ENCODE measurements at places on chromosomes 2 and 18.

DNA sequence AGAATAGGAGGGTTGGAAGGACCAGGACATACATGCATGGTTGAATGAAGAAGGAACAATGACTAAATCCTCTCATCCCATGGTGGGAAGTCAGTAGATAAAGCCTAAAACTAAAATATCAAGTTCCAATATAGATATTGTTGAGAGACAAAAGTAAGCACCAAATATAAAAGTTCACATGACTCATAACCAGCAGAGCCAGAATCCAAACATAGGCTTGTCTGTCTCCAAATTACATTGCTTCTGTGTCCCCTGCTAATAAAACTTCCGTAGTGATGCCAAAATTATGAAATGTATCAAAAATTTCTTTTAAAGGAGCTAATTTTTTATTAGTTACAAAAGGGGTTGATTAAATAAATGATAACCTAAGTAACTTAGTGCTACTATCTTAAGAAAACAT lies 19.7 kb downstream of the CHST9 start:
- no peak for DNase-seq

DNA sequence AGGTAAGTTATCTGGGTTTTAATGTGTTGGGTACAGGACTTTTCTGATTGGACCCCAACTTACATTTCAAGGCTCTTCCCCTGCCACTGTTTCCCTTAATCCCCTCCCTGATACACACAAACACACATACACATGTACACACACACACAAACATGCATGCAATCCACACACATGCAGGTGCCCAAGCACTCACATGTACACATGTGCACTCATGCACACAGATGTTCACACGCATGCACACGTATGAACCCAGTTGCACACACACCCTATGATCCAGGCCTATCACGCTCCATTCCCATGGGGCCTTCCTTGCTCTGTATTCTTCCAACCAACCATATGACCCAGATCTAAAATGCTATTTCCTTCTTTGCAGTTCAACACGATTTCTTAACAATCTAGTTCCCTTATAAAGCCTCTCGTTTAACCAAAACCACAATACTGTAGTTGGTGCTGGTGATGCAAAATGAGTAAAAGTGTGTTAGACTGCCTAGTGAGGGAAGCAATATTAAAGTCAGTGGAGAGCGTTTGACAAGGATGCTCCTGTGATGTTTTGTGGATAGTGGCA lies 11.1 kb downstream of the SERPINB8 start:
- no peak for DNase-seq

DNA sequence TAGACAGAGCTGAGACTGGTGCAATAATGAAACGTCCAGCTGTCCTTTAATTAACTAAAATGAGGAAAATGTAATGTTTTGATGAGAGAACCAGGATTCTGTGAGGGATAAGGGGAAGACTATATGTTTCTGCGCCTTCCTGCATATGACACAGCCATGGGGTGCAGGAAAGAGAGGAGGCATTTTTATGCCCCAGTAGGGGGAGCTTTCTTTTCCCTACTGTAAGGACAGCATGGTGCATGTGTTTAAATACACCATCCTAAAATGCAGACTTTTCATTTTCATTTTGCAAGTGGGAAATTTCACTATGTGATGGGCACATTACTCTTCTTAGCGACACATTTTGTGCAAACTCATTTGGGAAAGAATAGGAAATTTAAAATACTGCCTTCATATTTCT lies 446.1 kb downstream of the ARHGAP15 start:
- DNase-seq = no peak

- DNase-seq = no peak
Measured at GRCh38 chr18:51321696-51322095, 124.2 kb upstream of the MEX3C start.

GRCh38 chr18:27709344-27709743 lies 467.6 kb downstream of the CDH2 start:
- DNase-seq = no peak

DNA sequence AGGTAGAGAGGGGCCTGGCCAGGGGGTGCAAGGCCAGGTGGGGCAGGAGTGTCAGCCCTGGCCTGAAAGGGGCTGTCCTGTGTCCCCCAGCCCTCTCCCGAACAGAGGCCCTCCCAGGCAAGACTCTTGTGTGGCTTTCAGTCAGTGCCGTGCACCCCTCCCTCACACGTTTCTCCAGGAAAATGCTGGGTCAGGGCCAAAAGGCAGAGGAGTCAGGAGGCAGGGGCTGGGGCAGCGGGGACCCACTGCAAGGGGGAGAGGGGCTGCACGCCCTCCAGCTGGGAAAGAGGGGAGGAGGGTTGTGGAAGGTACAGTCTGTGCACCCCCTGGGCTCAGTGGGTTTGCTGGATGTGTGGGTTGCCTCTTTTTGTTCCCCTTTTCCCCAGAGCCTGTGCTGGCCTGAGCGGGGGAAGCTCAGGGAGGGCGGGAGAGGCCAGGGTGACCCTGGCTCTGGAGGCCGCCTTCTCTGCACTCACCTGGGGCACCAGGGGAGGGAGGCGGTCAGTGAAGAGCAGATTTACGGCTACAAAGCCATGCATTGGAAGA lies 4.1 kb downstream of the KCNF1 start:
- no peak for DNase-seq

- no peak for DNase-seq
Measured at GRCh38 chr18:52376104-52376503, 36.1 kb downstream of the DCC start.

GRCh38 chr2:179096090-179096489 lies 46.2 kb upstream of the CCDC141 start:
- DNase-seq = no peak

DNA sequence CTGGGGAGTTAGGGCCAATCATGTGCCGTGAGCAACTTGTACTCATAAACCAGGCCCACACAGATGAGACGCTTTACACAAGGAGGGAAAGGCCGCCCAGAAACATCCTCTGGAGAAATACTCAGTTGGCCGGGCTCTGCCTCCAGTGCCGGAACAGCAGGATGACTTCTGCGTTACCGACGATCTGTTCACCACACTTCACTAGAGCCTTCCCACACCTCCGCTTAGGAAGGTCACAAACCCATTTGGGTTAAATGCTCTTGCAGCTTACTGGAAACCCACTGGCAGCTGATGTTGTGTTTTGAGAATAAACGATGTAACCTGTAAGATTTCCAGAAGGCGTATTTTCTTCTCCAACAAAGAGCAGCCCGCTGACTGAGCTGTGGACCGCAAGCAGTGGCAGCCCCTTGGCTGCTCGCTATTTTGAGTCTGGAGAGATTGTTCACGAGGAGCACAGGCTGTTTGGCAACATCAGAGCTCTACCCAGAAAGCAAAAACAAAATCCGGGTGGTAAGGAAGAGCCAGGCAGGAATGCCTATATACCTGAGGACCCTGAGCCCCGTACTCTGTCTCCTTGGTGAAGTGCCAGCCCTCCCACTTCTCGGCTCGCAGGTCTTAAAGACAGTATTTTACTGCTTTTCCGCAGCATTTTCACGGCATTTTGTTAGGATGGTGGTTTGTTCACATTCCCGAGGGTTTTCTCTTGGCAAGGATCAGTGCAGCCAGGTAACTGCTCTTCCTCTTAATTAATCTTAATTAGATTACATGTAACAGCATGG lies 44.0 kb downstream of the COLEC12 start:
- peak; percentile 97 for DNase-seq

- peak; percentile 83 for DNase-seq
Measured at GRCh38 chr2:104872866-104873688, 19.2 kb downstream of the POU3F3 start.

DNA sequence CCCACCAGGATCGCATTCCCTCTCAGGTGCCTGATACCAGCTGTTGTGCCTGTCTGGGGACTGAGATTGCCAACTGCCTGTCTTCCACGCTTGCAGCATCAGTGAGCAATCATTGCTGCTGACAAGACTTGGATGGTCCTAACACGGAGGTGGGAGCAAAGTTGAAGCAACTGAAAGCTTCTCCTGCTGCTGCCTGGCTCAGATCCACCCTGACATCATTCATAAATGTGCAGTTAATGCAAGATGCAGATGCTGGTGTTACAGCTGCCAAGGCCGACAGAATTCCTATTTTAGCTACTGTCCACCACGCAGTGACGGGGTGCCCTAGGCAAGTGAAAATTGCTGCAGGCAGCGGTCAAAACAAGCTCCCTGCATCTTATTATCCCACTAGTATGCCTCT lies 131.4 kb downstream of the VWC2L start:
- DNase-seq = peak; percentile 84

GRCh38 chr2:204008352-204008751 lies 71.8 kb downstream of the ICOS start:
- DNase-seq = no peak

DNA sequence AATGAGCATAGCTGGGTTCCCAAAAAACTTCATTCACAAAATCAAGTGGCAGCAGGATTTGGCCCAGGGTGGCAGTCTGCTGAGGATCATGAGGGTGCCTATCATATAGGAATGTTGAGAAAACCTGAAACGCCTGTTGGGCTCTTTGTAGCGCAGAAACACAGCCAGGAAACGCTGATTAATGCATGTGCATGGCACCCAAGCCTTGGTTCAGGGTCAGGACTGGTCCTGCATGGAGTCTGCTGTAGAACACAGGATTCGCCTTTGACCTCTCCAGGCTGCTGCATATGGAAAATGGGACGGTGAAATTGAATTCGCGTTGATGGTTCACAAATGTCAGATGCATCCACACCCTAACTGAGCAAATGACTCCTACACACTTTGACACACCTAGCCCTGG lies 227.9 kb upstream of the COPS8 start:
- DNase-seq = no peak

GRCh38 chr2:236552581-236553363 lies 16.9 kb upstream of the ACKR3 start:
- peak; percentile 62 for DNase-seq

DNA sequence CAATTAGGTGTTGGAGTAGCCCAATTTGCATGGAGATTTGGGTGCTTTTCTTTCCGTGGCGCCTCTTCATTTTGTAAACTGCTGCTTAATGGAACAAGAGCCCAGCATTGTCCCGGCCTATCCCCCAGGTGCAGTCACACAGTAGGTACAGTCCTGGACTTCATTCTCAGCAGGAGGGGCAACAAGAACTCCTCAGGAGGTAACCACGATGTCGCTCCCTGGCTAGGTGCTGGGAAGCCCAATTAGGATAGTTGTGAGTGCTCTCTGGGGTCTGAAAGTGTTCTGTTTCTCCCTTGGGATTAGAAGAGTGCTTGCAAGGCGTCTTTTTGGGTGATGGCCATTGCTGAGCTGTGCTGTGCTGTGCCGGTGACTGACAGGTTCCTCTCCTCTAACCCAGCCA lies 53.8 kb downstream of the CABLES1 start:
- DNase-seq = no peak

DNA sequence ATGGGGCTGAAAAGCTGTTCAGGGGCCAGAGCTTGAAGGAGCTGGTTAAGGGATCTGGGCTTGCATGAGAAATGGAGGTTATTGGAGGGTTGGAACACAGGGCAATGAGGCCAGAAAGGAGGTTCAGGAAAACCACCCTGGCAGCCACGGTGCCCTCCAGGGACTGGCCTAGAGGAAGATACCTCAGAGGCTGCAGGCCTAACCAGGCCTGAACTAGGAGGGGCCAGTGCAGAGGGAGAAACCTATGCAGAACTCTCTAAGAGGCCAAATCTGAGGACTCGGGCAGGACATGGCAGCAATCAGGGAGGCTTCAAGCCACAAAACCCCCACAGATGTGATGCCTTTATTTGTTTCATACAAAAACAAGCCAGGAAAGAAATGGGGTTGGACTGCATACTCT lies 66.8 kb downstream of the BIN1 start:
- DNase-seq = no peak

GRCh38 chr2:206212673-206213513 lies 53.2 kb downstream of the EEF1B2 start:
- DNase-seq = peak; percentile 41

- DNase-seq = no peak
Measured at GRCh38 chr2:221911321-221911720, 339.2 kb upstream of the EPHA4 start.

- DNase-seq = no peak
Measured at GRCh38 chr2:224085811-224086210, 46.7 kb upstream of the SERPINE2 start.

- DNase-seq = no peak
Measured at GRCh38 chr2:9408641-9409151, 14.6 kb downstream of the ITGB1BP1 start.

DNA sequence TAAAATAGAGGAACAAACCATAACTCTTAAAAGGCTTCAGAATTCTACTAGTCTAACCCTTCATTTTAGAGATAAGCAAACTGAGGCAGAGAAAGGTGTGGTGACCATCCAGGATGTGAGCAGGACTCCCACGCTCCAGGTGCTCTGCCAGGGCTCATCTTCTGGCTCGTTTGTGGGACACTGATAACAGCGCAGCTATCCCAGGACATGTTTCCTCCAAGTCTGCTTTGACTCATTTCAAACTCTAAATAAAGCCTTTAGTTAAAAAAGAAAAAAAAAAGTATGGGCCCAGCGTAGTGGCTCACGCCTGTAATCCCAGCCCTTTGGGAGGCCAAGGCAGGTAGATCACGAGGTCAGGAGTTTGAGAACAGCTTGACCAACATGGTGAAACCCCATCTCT lies 28.4 kb downstream of the CNRIP1 start:
- DNase-seq = no peak

DNA sequence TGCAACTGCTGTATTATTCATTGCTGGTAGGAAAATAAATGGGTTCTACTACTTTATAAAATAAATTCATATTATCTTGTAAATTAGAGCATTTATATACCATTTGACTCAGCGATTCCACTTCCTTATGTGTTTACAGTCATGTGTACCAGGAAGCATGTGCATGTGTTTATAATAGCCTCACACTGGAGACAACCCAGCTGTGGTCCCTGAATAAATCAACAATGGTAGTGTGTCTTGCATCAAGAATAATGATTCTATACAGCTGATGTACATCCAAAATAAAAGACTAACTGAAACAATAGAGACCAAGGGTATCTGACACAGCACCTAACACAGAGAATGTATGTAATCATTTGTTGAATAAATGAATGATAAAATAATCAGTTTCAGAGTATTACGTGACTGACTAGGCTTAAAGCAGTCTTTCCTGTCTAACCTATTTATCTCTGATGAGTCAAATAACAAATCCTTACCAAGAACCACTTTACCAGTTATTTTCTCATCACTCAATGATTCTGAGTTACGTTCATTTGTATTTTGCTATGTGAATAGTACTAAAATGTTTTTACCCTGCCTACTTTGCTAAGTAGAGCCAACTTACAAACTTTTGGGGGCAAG lies 216.8 kb downstream of the UBE2E3 start:
- DNase-seq = no peak

- DNase-seq = no peak
Measured at GRCh38 chr2:238963161-238963970, 115.5 kb downstream of the TWIST2 start.

DNA sequence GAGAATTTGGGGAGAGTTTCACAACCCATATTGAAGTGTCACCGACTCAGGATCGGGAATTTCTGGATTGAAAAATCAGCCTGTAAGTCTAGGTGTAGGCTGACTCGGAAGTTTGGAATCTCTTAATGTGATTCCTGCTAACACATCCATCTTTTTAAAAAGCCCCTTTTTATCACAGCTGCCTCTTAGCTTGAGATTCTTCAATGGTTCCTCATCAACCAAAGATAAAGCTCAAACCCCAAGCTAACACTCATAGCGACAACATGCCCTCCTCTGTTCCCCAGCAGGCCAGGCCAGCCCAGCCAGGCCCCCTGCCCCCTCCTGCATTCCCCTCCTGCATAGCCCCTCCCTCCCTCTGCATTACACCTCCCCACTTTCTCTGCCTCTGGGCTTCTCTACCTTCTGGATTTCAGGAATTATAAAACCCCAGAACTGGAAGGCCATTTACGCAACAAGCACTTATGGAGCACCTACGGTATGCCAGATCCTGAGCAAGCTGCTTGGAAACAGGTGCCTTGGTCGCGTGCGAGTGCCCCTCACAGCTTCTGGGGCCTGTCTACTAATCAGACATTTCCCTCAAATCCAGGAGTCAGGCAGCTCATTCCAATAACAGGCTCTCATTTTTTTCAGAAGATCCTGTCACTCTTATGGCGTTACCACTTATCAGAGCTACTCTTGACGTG lies 63.4 kb downstream of the EMX1 start:
- no peak for DNase-seq

All from muscle of leg (tissue), 16 donors.